ENCODE measurements at places on chromosomes 4 and X. TPM values are rescaled to one million over a fixed set of nuclear protein-coding genes. Genes with fewer than 3 reads are reported as not detected.

NFXL1 gene
- total RNA-seq, result 5.0 TPM

CNGA1 gene
- 0.20 TPM for total RNA-seq

P2RY10 gene
- total RNA-seq, result 0.55 TPM

IQSEC2 gene
- 25.3 TPM for total RNA-seq

PPEF1 gene
- total RNA-seq, result 0.26 TPM

DGKQ gene
- 19.2 TPM for total RNA-seq

RTL9 gene
- total RNA-seq, result 0.51 TPM

FGFR3 gene
- total RNA-seq, result 21.4 TPM

SNX12 gene
- 67.4 TPM for total RNA-seq

GABRQ gene
- not detected for total RNA-seq

PRDM5 gene
- 8.0 TPM for total RNA-seq

Measured in upper lobe of left lung (tissue), 6 donors.